ENCODE measurements at places on chromosomes 1 and 21.

- DNase-seq: peak; percentile 73
These were observed 1.2 kb downstream of the MAPKAPK2 start for GRCh38 chr1:206685769-206686477.

DNA sequence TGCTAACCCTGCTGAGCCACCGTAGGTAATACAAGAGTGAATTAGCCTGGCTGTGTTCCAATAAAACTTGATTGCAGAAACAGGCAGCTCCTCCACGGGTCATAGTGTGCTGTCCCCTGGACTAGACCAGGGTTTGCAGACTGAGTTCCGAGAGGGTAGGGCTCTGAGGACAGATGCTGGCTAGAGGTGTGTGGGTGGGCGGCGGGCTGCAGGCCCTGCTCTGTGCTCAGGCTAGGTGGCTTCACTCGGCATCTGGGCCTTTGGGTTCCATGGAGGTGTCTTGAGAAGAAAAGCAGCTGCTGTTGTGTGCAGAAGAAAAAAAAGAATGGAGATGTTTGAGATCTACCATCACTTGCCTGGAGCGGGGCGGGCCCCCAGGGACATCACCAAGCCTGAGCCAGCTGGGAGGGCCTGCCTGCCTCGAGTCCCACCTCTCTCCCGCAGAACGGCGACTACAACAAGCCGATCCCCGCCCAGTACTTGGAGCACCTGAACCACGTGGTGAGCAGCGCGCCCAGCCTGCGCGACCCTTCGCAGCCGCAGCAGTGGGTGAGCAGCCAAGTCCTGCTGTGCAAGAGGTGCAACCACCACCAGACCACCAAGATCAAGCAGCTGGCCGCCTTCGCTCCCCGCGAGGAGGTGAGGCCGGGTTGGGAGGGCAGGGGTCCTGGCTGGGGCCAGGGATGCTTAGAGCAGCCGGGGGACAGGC is 7.9 kb downstream of the TMEM201 start:
- DNase-seq: no peak

GRCh38 chr1:14340002-14340785 is 258.3 kb upstream of the KAZN start:
- DNase-seq: no peak

DNA sequence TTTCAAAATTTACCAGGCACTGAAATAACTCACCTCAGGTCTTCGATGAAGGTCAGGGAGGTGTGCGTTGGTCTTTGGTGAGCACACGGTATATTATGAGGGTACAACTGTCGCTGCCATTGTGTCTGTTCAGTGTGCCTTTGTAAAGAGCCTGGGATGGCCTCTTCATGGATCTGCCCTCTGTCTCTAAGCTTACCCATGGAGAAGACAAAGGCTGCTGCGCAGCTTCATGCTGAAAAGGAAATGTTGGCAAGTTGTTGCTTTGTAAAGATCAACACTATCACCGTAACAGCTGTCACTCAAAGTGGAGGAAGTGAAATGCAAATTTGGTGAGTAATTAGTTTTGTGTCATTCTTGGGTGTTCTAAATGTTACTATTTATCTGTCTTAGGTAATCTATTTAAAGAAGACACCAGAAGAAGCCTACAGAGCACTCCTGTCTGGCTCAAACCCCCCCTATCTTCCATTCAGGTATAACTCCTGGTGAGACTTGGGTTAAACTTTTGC is 71.6 kb downstream of the CDC14A start:
- DNase-seq: no peak

GRCh38 chr1:200183637-200184036 is 156.1 kb downstream of the NR5A2 start:
- no peak for DNase-seq
